ENCODE measurements at places on chromosomes 3 and 15.

- DNase-seq, result no peak
Measured at GRCh38 chr3:172522871-172523818, at the start of gene TNFSF10. Gene TNFSF10 (minus strand): TSS chr3:172523430. CDS start chr3:172523384, 46 bp downstream.

- DNase-seq, result no peak
Measured at GRCh38 chr15:29669823-29670222, 152.4 kb downstream of the TJP1 start.

DNA sequence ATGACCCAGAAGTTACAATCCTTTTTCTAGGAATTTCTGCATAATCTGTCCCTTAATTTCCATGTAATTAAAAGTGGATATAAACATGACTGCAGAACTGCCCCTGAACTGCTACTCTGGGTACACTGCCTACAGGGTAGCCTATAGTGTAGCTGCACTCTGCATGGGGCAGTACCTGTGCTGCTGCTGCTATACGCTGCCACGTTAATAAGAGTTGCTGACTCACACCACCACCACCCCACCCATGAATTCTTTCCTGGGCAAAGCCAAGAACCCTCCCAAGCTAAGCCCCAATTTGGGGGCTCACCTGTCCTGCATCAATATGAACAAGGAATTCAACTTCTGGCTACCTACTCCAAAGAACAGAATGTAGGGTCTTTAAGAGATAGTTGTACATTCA, 13.9 kb downstream of the HDGFL3 start:
- no peak for DNase-seq

DNA sequence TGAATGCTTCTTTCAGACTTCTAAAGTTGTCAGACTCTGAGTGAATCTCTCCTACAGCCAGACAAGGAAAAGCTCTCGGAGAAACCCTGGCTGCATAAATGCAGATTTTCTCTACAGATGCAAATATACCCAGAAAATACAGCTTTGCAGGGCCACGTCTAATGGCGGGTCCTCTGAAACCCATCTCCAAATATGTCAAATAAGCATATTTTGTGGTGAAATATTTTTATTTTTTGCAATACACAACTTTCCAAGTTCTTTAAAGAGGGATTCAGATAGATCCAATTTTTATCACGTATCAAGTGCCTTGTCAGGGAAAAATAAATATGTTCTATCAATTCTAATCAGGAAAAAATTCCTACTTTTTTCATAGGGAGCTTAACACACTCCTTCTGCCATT, 229.4 kb downstream of the SI start:
- no peak for DNase-seq

GRCh38 chr15:77582763-77583162, 49.9 kb downstream of the LINGO1 start:
- DNase-seq, result no peak

Measured in pancreas (tissue), 10 donors.